ENCODE measurements at places on chromosomes 1 and 21.
A peak's percentile ranks its signal among the peaks of the same experiment; 100 is the strongest.

GRCh38 chr1:46643368-46643775 lies 24.8 kb downstream of the ATPAF1 start:
- no peak for DNase-seq

GRCh38 chr1:241767737-241768136 lies 80.3 kb upstream of the EXO1 start:
- DNase-seq, result no peak

DNA sequence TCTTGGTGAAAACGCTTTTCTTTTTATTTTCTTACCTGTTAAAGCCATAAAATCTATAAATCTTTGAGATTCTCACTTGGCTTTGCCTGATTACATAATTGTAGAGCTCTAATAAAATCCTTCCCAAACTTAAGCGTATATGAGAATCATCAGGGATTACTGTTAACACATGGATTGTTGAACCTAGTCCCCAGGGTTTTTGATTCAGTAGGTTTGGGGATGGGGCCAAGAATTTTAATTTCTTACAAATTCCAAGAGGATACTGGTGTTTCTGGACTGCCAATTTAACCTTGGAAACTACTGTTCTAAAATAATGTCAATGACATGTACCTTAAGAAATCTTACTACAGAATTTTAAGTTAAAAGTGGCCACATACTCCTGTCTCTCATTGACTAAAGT lies 694.2 kb downstream of the BRINP3 start:
- no peak for DNase-seq

DNA sequence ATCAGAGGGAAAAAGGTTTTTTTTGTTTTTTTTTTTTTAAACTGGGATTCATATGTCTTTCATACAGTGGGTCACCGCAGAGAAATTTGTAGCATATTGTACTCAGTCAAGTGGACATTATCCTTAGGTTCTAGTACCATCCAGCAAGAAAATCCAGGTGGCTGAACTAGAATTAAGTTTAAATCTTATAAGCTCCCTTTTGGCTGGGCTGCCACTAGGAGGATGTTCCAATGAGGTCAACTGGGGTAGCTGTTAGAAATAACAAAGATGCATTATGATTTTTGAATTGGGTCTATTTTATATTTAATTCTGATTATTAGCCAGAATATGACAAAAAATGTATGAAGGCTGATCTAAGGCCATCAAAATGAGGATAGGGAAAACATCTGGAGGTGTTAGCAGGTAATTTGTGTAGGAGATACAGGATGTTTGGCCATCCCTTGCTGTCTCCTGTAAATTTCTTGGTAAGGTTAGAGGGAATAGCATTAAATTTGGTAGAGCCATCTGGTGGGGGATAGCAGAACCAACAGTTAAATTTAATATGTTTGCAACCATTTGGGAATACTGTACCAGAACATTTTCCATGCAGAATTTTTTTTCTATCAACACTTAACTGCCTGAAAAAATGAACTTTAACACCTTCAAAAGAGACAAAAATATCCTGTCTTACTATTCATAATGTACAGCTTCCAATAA lies 568.5 kb upstream of the B3GALT2 start:
- peak; percentile 15 for DNase-seq

DNA sequence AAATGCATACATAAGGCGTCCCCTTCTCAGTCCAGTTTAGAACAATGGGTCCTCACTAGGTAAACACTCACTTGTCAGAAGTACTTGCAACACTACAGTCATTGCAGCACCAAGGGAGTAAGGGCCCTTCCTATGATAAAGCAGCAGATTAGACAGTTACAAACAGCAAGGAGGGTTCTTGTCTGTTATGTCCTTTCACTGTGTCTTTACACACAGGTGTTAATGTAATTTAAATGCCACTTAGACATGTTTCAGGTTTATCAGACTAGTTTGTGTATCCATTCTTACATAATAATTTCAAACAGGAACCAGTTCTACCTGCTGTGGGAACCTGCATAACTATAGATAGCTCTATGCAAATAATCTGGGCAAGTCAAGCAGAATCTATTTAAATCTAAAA lies 105.6 kb upstream of the USH2A start:
- DNase-seq, result no peak

DNA sequence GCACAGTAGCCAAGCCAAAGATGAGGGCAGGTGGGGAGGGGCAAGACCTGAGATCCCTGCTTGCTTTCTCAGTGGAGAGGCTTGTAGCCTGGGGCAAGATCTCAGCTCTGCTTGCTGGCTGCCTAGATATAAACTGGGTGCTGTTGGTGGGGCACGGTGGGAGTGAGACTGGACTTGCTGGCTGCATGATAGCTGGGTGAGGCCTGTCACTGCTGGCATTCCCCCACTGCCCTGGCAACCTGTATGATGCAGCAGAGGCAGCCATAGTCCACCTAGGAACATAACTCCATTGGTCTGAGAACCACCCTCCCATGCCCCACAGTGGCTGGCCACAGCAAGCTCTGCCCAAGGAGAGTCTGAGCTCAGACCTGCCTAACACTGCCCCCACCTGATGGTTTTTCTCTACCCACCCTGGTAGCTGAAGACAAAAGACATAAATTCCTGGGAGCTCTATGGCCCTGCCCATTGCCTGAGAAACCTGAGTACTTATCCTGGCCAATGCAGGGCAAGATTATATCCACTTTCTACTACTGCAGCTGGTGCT lies 261.9 kb upstream of the DEPDC1 start:
- DNase-seq, result no peak

DNA sequence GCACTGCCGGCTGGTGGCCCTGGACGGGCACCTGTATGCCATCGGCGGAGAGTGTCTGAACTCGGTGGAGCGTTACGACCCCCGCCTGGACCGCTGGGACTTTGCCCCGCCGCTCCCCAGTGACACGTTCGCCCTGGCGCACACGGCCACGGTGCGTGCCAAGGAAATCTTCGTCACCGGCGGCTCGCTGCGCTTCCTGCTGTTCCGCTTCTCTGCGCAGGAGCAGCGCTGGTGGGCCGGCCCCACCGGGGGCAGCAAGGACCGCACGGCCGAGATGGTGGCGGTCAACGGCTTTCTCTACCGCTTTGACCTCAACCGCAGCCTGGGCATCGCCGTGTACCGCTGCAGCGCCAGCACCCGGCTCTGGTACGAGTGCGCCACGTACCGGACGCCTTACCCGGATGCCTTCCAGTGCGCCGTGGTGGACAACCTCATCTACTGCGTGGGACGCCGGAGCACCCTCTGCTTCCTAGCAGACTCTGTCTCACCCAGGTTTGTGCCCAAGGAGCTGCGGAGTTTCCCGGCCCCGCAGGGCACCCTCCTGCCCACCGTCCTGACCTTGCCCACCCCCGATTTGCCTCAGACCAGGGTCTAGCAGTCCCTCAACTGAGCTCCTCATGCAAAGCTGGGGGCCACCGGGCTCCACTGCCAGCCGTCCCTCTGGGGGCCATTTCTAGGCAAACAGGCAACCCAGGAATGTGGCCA lies 2.1 kb downstream of the KLHDC7A start:
- no peak for DNase-seq

GRCh38 chr1:176954242-176954641 lies 210.3 kb downstream of the ASTN1 start:
- DNase-seq, result no peak

All from suppressor macrophage (primary cell).